ENCODE measurements at places on chromosomes 12 and 14.

DNA sequence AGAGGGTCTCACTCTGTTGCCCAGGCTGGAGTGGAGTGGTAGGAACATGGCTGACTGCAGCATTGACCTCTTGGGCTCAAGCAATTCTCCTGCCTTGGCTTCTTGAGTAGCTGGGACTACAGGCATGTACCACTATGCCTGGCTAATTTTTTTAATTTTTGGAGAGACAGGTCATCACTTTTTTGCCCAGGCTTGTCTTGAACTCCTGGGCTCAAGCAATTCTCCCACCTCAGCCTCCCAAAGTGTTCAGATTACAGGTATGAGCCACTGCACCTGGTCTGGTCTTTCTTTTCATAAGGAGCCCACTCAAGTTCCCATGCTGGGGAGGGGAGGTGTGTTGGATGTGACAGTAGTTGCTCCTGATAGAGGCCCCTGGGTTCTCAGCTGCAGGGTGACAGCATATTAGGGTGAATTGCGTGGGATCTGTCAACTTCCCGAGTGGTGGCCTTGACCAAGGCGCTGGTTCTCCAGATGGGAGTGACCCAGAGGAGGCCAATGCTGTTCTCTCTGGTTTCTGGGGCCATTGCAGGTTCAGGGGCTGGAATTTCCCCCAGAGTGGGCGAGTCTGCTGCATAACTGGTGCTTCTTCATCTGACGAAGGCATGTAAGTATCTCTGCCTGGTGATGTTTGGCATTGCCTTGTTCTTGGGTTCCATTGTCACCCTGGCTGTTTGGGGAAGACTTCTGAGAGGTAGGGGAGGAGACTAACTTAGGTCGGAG, 52.4 kb upstream of the ESRRB start:
- no peak for DNase-seq

DNA sequence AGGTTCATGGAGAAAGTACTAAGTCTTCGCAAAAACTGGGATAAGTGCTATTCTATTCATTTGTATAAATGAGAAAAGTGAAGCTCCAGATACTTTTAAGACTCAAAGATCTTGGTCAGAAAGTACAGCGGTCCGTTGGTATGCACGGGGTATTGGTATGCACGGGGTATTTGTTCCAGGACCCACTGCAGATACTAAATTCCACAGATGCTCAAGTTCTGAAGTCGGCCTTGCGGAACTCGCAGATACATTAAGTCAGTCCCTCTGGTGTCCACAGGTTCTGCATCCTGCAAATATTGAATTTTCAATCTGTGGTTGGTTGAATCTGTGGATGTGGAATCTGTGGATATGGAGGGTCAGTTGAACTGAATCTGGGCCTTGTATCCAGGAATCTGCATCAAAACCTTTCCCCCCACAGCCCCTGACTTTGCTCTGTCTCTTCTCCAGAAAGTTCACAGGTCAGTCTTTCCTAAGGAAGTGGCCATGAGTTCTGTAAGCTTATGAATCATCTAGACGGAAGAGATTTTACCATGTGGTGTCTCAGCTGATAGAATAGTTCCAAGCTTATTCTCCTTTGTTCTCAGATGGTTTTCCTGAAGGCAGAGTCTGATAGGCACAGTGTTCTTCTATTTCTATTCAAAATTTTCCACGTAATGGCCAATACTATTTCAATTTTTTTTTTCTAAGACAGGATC, 274.7 kb downstream of the NEDD1 start:
- no peak for DNase-seq

- peak; percentile 43 for DNase-seq
These were observed 6.6 kb downstream of the BRF1 start for GRCh38 chr14:105294142-105294597.

- peak; percentile 27 for DNase-seq
These were observed 1.1 kb downstream of the TDG start for GRCh38 chr12:103966736-103967135.

- DNase-seq = no peak
These were observed 97.2 kb downstream of the LGMN start for GRCh38 chr14:92651106-92651757.

GRCh38 chr12:112574896-112575558, 156.3 kb downstream of the PTPN11 start:
- DNase-seq = no peak

DNA sequence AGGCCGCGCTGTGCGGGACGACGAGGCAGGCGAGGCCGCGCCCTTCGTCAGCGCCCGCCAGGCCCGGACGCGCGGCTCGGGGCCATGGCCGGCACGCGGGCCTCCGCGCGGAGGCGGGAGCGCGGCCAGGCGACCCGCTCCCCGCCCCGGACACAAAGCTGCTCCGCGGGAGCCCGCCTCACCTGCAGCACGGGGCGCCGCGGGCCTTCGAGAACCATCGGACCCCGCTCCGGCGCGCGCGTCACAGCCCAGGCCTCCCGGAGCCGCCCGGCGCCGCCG, 342 bp downstream of the DICER1 start:
- no peak for DNase-seq

- no peak for DNase-seq
These were observed 238.8 kb downstream of the PPFIA2 start for GRCh38 chr12:81520064-81520945.

- peak; percentile 76 for DNase-seq
These were observed 6.6 kb upstream of the PLEKHG7 start for GRCh38 chr12:92696216-92696615.

DNA sequence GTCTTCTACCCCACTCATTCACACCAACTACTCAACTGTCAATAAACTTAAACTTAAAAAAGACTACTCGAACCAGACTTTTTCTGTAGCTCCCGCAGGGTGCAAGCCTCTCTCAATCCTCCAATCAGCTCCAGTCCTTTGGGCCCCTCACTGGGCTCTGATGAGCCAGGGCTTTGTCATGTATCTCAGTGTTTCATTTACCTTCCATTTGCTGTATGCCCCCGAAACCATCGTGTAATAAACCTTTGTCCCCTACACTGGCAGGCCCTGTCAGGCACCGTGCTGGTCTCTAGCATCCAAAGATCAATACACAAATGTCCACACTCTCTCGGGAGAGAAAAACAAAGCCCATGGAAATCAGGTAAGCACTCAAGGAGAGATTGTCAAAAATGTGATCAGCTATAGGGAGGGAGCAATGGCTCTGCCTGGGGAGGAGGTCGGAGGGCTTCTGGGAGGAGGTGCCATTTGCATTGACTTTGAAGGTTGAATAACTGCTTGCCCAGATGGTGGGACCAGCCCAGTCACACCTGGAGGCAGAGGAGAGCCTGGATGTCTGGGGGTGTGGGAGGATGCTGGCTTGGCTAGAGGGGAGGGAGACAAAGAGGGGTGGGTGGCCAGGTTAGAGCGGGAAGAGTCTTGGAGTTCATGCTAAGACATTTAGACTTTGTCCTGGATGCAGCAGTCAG, 42.1 kb upstream of the DICER1 start:
- DNase-seq = no peak

DNA sequence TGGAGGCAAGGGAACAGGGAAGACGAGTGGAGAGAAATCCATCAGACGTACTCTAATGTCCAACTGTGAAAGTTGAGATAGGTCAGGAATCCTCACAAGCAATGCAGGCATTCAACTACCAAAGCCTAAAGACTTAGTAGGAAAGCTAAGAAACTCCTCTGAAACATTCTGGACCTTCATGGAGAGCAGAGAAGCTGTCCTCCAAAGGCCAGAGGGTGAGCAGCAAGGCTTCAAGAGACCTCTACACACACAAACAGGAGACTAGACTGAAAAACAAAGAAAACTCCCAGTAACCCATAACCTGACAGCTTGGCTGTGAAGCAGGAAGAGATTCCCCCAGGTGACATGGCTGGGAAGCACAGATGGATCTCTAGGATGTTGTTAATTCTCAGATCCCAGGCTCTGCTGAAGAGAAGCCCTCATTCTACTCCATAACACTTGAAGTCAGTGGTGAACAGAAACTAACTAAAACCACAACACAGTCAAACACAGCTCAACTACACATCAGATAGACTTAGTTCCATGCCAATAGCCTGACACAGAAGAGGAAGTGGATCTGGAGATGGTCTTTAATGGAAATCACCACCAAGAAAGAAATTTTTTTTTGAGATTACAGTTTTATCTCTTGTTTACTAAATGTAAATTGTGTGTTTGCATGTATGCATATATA, 23.2 kb upstream of the LYZ start:
- DNase-seq = no peak

DNA sequence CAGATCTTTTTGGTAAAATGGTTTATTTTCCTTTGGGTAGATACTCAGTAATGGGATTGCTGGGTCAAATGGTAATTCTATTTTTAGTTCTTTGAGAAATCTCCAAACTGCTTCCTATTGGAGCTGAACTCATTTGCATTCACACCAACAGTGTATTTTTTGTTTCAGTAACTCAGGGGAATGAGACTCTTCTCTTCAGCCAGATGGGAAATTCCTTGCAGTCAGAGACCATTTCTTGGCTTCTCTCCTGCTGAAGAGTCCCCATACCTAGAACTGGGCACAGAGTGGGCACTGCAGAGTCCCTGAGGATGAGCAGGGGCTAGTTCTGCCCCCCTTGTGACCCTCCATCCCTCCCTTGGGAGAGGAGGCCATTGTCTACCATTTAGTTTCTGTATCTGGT, 10.8 kb downstream of the SDSL start:
- DNase-seq = no peak

DNA sequence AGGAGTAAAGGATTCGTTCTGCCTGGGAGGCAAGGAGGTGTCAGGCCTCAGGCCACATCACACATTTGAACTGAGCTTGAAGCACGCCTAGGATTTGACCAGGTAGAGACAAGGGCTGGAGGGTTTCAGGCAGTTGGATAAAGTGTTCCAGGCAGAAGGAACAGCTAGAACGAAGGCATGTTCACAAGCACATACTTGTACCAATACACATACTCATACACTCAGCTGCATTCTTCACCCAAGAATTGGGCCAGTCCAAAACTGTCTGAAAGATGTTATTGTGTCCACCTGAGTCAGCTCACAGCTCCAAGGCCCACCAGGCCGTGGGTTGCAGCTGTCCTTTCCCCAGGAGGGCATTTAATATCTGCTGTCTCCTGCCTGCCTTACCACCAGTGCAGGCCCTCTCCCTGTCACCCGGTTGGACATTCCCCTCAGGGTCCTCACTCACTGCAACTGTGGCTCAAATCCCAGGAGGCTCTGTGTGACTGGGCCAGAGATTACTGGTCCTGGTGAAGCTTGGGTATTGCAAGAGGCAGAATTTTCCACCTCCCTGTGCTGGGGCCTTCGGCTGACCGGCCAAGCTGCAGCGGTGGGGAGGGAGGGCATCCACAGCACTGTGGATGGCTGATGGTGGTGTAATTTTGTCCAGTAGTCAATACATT, 12.8 kb upstream of the AQP2 start:
- DNase-seq = peak; percentile 23

- DNase-seq = peak; percentile 16
These were observed 13.3 kb upstream of the ANAPC5 start for GRCh38 chr12:121365416-121366062.

DNA sequence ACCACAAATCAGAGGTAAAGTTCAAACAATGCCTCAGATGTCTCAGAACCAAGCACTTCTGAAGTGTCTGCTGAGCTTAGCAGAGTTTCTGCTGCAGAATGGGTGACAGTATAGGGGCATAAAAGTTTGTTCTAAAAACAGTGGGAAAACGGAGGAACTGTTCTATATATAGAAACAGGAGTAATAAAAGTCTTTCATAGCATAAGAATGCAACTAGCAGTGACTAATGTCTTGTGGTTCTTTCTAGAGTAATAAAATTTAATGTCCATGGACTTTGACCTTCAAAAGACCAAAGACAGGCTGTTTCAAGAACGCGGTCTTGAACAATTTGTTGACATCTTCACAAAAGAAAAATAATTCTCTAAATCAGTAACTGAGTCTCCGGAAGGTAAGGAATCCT, 107.5 kb upstream of the FAR2 start:
- DNase-seq = peak; percentile 19

DNA sequence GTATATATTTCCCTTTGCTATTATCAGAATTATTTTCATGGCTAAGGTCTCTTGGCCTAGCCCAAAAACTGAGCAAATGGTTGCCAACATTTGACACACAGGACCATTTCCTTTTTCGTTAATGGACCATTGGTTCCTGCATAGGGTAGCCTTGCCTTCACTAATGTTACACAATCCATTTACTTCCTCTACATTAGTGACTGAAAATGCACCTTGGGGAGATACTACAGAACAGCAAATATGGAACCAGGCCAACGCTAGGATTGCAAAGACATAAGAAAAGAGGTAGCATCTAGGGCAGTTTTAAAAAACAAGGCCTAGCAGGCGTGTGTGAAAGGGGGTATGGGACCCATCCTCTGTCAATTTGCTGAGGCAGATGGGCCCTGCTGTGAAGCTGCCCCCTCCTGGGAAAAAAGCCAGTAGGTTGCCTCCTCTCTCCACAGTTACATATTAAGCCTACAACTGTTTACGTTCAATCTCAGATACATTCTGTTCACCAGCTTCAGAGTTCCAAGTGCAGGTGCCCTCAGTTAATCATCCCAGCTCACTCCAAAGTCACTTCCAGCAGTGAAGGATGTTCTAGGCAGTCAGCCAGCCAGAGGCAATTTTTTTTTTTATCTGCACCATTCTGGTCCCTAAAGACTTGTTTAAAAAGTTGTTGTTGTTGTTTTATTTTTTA, 15.0 kb downstream of the AQP6 start:
- DNase-seq = no peak

GRCh38 chr12:132125736-132126135, 18.4 kb downstream of the DDX51 start:
- DNase-seq = no peak

GRCh38 chr14:86971292-86971691, 1021.7 kb downstream of the GALC start:
- DNase-seq = no peak

GRCh38 chr12:54164387-54165145, 24.2 kb downstream of the SMUG1 start:
- no peak for DNase-seq

DNA sequence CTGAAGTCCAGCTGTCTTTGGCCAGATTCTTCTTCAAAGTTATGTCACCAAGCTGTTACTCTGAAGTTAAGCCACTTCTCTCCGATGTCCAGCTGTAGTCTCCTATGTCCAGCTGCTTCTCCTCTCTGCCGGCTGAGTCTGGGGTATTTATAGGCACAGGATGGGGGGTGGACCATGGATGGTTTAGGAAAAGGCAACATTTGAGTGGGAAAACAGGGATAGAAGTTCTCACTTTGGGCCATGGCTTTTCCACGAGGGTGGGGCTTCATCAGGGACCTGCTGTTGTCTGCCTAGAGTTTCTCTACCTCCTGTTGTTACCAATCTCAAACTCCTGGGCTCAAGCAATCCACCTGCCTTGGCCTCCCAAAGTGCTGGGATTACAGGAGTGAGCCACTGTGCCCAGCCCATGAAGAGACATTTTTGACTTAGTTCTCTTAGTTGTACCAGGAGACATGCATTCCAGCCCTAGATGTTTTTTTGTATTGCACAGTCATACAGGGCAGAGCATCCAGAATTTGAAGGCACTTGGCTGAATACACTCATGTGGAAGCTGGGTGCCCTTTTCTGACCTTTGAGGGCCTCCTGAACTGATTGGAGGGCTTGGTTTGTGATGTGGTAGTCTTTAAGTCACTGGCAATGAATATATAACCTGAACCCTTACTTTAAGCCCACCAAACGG, 79.8 kb upstream of the HECTD1 start:
- DNase-seq = no peak

Data from myocyte (in vitro differentiated cells).